Stimulated activated CD8-positive, alpha-beta memory T cell treated with anti-CD3 and anti-CD28 coated beads, Interleukin-7, amount 100 ng/mL, for 4 hours (primary cell): ENCODE measurements at places on chromosomes 3 and 15.

DNA sequence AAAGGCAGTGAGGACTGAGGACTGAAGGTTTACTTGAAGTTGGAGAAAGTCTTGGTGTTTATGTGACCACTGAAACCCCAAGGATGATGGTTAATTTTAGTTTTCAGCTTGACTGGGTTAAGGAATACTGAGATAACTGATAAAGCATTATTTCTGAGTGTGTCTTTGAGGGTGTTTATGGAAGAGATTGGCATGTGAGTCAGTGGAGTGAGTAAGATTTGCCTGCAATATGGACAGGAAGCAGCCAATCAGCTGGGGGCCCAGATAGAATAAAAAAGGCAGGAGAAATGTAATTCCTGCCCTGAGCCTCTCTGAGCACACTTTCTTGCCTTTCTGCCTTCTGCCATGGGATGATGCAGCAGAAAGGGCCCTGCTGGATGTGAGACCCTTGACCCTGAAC is 92.4 kb downstream of the KBTBD8 start:
- DNase-seq, result no peak

- DNase-seq, result no peak
These were observed 67.4 kb upstream of the UNC13C start for GRCh38 chr15:53910852-53911251.

DNA sequence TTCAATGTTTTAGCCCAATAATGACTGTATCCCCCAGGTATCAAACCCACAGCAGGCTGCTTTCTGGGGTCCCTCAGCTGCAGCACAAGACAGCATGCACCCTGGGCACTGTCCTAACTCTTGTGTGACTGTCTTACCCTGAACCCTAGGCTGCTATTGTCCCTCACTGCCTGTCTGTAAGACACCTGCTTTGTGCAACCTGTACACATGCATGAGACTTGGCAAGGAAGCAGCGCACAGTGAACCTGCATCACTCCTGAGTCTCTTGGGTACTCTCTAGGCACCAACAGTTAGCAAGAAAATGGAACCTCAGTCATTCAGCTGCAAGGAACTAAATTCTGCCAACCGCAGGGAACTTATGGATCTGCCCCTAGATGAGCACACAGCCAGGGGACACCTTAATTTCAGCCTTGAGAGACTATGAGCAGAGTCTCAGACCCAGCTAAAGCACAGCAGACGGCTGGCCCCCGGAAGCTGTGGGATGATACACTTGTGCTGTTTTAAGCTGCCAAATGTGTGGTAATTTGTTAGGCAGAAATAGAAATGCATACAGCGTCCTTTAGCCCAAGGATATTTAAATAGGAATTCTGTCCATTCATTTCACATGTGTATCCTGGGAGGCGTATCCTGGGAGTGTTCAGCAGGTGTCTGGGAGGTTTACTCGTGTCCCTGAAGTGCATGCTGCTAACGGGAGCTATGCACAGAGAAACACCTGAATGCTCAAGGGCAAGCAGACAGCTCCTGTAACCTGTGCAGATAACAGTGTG is 223.8 kb downstream of the KLF13 start:
- no peak for DNase-seq

DNA sequence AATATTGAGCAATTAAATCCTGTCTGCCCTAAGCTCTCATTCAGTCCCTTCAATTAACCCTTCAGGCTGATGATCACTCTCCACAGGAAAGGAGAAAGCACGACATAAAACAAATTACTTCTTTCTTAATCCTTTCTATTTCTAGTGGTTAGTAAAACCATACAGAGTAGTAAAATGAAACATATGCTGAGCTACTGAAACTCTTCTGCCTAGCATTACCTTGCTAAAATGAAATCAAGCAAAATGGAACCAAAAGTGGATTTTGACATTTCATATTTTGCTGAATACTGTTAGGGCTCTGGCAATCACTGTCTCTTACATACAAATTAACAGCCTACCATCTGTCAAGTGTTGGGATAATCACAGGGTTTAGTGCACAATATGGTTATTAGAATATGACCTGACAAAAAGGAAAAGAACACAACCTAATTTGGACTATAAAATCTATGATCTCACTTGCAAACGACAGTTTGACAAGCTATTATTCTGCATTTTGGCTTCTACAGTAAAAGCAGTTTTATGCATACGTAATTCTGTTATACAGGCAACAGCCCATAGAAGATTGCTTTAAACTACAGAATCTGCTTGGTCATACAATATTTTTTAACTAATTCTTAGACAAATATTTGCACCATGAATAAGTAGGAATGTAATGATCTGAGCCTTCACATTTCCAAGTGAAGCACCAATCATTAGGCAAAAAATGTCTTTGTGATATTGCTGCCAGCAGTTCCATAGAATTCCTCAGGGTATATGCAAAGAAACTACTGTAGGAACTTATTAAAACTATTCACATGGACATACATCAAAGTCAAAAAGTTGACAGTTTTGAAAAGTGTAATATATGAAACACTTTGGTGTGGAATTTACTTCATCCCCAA is 105.0 kb downstream of the FHIT start:
- no peak for DNase-seq

GRCh38 chr3:32316976-32317375 is 74.7 kb upstream of the CMTM7 start:
- no peak for DNase-seq

- DNase-seq, result no peak
These were observed 40.3 kb downstream of the CTNNB1 start for GRCh38 chr3:41239587-41239986.

DNA sequence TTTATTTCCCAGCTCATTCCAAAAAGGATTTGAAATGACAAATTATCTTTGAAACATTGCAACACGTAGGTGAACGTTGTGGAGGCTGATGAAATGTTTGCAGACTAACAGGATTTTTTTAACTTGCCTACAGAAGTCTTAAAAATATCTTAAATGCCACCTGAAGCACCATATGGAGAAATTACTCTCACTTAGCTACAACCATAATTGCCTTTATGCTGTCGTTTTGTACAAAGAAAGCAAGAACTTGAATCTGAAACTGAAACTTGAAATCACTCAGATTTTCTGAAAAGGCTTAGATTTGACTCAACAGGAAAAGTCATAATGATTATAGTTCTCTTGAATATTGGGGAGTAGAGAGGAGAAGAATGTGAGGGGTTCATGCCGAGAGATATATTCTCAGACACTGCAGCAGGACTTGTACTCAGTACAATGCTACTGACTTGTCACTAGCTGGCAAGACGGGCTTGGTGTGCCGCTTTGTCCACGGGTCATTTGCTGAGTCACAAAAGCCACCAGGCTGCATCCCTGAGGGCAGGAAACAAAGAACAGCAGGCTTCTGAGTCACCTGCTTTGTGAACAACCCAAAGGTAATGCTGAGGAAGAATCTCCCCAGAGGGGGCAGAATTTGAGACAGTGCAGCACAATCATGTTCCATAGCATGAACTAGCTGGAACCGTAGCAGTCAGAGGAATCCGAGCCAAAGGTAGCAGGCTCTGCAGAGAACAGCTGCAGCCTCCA is 7.1 kb upstream of the FMN1 start:
- peak; percentile 42 for DNase-seq

- DNase-seq, result no peak
These were observed 558.7 kb upstream of the KCNMB2 start for GRCh38 chr3:177977381-177978158.

- DNase-seq, result no peak
These were observed 175.1 kb upstream of the KBTBD8 start for GRCh38 chr3:66823009-66823397.

DNA sequence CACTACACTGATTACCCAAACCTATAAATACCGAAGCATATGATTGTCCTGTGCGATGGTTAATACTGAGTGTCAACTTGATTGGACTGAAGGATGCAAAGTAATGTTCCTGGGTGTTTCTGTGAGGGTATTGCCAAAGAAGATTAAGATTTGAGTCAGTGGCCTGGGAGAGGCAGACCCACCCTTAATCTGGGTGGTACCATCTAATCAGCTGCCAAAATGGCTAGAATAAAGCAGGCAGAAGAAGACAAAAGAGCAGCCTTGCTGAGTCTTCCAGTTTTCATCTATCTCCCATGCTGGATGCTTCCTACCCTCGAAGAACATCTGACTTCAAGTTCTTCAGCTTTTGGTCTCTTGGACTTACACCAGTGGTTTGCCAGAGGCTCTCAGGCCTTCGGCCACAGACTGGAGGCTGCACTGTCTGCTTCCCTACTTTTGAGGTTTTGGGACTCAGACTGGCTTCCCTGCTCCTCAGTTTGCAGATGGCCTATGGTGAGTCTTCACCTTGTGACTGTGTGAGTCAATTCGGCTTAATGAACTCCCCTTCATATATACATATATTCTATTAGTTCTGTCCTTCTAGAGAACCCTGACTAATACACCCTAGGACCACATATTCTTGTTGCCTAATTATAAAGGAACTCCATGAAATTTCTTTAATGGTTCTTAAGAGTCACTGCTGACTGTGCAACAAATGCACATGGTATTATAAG is 31.7 kb downstream of the CSNK1G1 start:
- no peak for DNase-seq

DNA sequence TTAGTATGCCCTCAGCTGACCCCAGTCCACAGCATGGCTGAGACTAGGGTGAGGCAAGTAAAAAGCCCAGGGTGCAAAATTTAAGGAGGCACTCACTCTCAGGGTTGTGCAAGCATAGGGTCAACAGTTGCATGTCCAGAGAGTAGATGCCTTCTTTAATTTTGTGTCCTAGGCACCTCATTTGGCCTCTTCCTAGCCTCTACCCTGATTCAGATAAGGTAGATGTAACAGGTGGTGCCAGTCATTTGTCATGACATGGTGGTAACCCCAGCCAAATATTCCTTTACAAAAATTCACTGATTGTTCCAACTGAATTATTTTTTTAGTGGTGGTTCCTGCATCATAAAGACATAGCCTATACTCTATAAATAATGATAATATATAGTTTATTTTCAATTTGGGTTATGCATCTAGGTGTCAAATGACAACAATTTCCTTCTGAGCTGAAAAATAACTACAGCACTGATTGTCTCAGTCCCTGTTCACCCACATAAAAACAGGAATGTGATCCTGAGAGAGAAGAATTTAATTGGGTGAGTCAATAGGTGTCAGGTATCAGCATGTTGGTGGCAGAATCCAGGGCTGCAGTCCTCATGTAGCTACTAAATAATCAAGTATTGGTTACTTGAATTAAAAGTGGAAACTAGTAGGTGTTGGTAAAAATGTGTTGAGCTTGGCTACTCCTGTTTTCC is 44.2 kb upstream of the TIPARP start:
- DNase-seq, result no peak

GRCh38 chr3:116442331-116443021 is 2.8 kb downstream of the LSAMP start:
- DNase-seq, result no peak

GRCh38 chr15:57769266-57769665 is 62.8 kb downstream of the POLR2M start:
- no peak for DNase-seq

- DNase-seq, result no peak
These were observed 107.4 kb upstream of the SLC4A7 start for GRCh38 chr3:27591312-27592210.

DNA sequence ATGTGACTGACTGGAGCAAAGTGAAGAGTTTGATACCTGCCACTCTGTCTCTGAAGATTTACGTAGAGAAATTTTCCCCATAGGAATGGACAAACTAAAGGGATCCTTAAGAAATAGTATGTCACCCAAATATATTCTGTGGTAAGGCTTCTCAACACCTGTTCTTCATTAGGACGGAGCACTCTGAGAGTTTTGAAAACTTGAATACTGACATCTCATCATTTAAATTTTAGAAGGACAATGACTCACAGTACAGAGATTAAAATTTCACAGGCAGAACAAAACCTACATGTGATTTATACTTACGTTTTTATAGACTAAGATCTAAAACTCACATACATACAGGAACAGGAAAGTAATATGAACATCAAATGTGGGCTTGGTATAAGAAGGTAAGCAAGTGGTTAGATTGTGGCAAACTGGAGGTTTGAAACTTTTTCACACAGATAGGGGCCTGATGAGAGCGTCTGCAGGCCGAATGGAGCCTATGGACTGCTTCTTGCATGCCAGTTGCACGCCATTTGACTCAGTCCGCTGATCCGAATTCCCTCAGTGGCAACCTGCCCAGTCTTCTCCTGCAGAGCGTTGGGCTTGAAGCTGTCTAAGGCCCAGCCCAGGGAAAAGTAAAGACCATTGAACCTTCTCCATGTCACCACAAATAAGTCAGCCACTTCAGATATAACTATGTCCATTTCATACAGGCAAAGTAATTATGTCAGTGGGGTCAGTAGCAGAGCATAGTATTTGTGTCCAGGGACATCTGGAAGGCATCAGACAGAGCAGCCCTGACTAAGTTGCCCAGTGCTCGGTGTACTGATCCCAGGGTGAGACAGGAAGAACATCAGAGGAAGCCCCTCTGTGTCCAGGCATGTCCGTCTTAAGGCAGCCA is 45.7 kb downstream of the ZBTB38 start:
- no peak for DNase-seq

DNA sequence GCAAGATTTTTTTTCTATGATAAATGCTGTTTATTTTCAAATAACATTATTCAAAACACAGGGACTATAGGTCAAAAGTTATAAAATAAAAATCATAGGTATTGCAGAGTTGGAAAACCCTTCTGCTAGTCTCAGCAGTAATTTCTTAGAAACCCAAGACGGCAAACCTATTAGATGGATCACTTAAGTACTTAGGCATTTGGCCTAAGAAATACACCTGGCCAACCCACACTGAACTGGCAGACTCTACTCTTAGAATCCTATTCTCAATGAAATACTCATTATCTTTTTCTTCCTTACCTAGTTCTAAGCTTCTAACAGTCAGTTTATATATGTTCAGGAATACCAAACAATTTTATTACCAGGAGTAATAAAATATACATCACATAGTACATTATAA is 30.5 kb upstream of the RIOX2 start:
- DNase-seq, result no peak

- no peak for DNase-seq
These were observed 37.1 kb downstream of the ADAMTS9 start for GRCh38 chr3:64650715-64651114.

DNA sequence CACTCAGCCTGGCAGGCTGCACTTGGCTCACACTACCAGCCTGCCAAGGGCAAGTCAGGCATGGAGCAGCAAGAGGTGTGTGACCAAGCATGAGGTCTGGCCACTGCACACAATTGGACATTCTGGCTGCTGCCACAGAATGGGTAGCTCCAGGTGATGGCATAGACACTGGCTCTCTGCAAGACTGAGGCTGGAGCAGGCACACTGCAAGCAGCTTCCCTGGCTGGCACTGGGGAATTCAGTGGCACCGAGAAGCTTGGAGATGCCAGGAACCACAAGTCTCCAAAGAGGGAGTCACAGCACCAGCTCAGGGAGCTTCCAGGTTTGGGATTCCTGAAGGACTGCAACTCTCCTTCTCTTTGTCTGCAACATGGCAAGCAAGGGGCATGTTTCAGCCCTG is 42.0 kb upstream of the KCNH8 start:
- DNase-seq, result no peak

DNA sequence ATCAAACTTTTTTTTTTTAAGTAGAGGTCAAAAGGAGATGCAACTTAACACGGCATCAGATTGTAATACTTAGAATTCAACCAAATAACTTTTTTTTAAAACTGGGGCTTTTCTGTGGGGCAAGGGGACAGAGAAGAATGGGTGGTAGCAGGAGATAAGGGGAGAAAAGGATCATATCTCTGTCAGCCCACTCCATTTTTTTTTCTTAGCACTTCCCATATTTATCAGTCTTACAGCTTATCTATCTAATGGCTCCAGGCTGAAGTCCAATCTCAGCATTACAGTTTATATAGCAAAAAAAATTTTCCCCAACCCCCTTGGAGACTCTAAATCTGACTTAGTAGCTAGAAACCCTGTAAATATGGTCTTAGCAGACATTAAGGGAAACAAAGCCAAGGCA is 69.3 kb downstream of the PIK3R4 start:
- no peak for DNase-seq

- DNase-seq, result no peak
These were observed 263.3 kb downstream of the PTPRG start for GRCh38 chr3:61824553-61825135.
